ENCODE measurements at places on chromosomes 2 and 18.
A peak's percentile ranks its signal among the peaks of the same experiment; 100 is the strongest.

DNA sequence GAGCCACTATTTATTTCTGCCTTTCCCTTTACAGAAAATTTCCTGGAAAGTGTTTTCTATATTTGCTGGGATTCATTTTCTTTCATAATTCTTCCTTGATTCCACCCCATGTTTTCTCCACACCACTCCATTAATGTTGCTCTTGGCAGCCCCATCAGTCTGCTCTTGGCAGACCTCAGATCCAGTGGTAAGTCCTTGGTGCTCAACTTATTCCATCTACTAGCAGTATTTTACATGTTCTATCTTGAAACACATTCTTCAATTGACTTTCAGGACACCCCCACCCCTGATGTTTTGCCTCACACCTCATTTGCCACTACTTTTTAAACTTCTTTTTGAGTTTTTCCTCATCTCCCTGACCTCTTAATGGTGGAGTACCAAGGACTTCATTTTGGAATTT is 65.0 kb downstream of the HNMT start:
- no peak for DNase-seq

GRCh38 chr2:119491776-119492525 is 32.3 kb downstream of the SCTR start:
- no peak for DNase-seq

GRCh38 chr2:172288603-172289002 is 138.8 kb upstream of the ITGA6 start:
- DNase-seq: peak; percentile 9

DNA sequence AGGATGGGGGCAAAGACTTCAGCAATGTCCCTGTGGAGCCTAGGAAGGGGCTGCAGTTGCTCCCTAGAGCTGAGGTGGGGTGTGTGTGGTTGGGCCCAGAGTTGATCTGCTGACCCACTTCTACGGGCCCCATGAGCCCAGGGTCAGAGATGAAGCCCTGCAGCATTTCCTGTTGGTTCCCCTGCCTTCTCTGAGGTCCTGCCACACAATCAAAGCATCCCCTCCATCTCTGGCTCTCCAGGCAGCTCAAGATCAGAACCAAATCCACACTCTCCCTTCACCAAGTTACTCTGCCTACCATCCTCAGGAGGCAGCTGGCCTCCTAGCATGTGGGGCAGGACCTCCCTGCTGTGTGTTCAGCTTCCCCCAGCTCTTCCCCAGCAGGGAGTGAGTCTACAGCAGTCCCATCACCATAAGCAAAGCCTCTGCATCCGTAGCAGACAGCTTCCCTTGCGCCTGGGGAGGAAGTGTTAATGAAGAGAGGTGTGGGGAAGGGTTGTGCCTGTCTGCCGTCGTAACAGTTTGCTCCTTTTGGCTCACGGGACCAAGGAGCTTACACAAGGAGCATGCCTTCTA is 26.9 kb downstream of the TMEM247 start:
- DNase-seq: no peak

DNA sequence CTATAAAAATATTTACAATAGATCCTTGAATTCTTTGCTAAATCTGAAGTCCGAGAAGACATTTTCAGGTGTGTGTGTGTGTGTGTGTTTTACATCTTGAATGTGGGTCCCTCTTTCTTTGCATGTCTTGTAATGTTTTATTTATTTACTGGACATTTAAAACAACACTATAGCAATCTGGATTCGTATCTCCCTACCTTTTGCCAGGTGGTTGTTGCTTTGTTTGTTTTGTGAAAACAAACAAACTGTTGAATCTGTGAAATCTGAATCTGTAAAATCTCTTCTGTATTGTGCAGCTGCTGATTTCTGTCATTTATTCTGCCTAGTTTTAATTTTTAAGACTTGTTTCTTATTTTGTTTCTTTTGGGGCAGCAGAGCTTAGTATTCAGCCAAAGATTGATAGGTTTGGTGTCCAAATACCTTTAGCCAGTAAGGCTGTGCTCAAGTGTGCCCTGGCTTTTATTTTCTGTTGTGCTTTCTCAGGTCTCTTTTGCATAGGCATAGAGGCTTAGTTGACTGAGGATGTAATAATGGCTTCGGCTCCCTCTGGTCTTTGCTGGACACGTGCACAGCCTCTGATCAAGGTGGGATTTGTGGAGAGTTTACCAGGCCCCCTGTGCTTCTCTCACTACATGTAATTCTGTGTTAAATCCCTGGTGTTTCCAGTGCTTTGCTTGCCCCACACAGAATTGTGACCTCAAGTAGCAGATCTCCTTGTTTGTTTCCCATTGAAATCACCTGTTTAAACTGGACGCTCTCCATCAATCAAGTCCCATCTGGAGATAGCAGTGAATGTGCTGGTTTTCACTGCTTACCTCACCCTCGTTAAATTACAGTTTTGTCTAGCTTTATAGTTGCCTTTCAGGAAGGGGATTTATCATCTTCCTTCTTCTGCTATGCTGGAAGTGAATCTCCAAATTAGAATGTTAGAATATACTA is 71.1 kb downstream of the BIRC6 start:
- DNase-seq: no peak

GRCh38 chr18:25283781-25284180 is 68.2 kb downstream of the ZNF521 start:
- DNase-seq: no peak

GRCh38 chr2:209721497-209721896 is 50.1 kb upstream of the UNC80 start:
- DNase-seq: no peak

DNA sequence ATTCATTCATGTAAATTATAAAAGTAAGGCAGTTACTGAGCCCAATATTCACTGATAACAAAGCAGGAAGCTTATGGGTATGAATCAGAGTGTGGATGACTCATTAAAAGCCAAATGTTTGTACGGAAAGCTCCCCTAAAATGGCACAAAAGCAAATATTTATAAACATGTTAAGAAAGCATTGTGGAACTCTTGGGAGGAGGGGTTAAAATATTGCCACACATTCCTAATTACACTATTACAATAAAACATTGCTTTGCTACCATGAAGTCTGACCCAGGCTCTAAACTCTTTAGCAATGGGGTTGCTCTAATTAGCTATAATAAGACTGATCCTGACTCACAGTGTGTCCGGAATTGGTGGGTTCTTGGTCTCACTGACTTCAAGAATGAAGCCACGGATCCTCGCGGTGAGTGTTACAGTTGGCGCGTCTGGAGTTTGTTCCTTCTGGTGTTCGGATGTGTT is 110.9 kb downstream of the NAB1 start:
- no peak for DNase-seq

DNA sequence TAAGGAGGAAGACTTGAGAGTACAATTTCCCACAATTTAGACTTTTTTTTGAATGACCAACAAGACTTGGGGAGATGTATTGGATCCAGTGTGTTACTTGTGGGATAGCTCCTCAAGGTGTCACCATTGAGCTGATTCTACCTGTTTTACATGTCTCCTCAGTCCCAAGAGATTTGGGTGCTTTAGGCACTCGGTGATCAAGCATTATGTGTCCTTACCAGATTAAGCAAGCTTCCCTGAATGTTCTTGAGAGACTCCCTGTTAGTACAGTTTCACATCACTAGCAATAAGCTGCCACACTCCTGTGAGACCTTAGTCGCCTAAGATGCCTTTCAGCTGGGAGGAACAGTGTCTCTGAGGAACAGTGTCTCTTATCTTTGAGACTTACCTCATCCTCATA is 384.3 kb upstream of the SYT4 start:
- peak; percentile 31 for DNase-seq

GRCh38 chr2:70570041-70570661 is 16.5 kb upstream of the TGFA start:
- no peak for DNase-seq

GRCh38 chr2:12451726-12452125 is 265.0 kb upstream of the TRIB2 start:
- DNase-seq: no peak

GRCh38 chr2:173394091-173394974 is 39.7 kb downstream of the CDCA7 start:
- DNase-seq: no peak

DNA sequence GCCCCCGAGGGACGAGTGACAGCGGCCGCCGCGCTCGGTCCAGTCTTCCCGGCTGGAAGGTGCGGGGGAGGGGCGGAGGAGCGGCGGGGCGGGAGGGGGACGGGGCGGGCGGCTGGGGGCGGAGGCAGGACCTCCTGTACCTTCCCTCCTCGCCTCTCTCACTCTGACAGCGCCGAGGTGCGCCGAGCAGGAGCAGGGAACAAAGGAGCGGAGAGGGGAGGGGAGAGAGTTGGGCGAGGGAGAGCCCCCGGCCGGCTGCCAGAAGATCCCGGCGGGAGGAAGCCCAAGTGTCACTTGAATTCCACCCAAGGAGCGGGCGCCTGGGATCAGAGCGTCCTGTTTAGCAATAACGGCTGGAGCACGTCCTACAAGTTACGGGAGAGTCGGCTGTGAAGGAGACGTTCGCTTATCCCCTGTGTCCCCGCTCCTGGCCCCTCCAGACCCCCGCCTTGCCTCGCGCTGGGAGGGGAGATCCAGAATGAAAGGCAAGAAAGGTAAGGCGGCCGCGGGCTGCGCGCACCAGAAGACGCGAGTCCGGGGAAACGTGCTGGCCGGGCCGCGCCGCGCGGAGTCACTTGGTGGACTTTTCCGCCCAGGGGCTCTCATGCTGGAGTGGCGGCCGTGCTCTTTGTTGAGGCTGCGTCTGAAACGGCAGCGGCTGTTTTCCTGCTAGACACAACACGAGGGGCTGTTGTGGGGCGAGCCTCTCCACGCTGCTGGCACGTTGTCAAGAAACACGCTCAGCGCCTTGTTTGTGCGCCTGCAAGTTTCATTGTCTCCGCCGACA is at the start of gene TGIF1:
TSS of gene TGIF1 (plus strand) at position 161 of the 787 bp plus-strand sequence. CDS start at position 479, 318 bp downstream.
- peak; percentile 71 for DNase-seq

- no peak for DNase-seq
Measured at GRCh38 chr2:222736301-222736700, 64.8 kb downstream of the MOGAT1 start.

DNA sequence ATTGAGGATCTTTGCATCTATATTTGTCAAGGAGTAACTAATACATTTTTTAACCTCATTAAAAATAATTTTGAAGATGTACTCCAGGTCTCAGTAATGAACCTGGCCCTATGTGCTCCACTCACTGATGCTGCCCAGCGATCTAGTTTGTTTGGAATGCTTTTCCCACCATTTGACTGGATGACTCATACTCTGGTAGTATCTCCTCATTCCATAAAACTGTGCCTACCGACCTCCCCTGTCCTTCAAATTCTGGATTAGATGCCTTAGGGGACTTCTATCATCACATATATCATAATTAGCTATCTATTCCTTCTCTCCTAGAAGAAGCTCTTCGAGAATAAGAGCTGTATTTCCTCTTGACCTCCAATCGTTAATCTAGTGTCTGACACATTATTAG is 83.8 kb downstream of the FAM117B start:
- DNase-seq: no peak

- no peak for DNase-seq
Measured at GRCh38 chr2:64214281-64215115, 70.3 kb upstream of the PELI1 start.

- no peak for DNase-seq
Measured at GRCh38 chr18:35144698-35145097, 96.1 kb upstream of the ZNF397 start.

- no peak for DNase-seq
Measured at GRCh38 chr2:54555318-54555837, 99.3 kb downstream of the SPTBN1 start.

- no peak for DNase-seq
Measured at GRCh38 chr2:4272261-4272858, 569.0 kb downstream of the DCDC2C start.

DNA sequence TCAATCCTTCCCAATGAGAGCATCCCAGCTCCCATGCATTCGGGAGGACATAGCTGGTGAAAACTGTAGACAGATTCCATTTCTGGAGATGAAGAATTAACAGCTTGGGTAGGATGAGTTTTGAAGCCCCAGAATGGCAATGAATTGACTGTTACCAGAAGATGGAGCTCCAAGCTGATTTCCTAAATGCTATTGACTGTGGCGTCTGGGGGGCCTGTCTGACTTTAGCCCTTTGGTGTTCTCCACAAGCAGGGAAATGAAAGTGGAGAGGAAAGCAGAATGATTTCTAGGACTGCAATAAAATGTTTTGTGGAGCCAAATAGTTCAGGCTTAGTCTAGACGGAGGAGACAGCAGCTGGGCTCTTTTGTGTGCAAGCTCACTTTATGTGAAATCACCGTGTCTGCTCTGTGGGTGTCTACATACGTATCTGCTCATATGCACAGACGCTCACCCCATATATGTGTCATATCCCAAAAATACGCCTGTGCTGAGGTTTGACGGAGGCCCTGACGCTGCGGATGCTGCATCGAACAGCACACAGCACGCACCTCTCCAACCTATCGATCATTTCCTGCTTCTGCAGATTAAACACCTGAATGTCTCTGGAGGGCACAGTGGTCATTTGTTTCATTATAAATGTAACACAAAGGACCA is 166.4 kb upstream of the PXDN start:
- no peak for DNase-seq

- no peak for DNase-seq
Measured at GRCh38 chr2:107282135-107282534, 396.2 kb upstream of the ST6GAL2 start.

- no peak for DNase-seq
Measured at GRCh38 chr2:163198007-163198406, 359.4 kb upstream of the KCNH7 start.

DNA sequence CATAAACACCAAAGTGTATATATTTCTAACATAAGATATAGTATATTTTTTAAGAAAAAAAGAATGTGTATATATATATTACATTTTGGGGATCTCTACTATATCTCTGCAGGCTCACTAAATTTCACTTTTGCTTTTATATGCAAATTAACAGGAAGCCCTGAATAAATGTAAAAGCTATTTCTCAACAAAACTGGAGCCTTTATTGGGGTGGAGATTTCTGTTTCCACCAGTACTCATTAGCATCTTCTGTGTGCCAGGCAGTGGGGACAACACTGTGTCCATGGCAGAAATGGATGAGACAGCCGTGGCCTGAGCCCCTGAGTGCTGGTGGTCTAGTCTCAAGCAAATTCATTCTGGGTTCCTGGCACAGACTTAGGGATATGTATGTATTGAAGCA is 41.3 kb downstream of the C18orf63 start:
- no peak for DNase-seq

- no peak for DNase-seq
Measured at GRCh38 chr2:206092297-206092696, 6.3 kb upstream of the INO80D start.

- peak; percentile 50 for DNase-seq
Measured at GRCh38 chr18:56873441-56874140, 222.4 kb downstream of the WDR7 start.

DNA sequence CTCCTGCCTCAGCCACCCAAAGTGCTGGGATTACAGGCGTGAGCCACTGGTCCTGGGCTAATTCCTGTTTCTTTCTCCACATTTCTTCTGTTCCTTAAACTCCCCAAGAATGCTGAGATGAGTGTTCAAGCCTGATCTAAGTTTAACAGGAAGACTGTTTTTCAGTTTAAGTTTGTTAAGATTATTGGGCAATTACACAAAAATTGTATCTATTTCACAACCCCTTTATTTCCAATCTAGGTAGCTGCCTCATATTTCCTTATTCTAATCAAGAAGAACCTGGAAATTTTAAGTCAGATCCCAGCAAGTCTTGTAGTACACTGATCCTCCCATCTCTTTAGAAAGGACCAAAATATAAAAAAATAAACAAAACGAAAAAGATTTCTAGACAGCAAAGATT is 11.7 kb downstream of the SFT2D3 start:
- no peak for DNase-seq

- no peak for DNase-seq
Measured at GRCh38 chr2:11788461-11789124, 42.2 kb downstream of the LPIN1 start.
